NCI-H1092 (cell line): ENCODE measurements at places on chromosomes 3 and 15.

GRCh38 chr3:165549037-165549436 lies 288.2 kb downstream of the BCHE start:
- no peak for DNase-seq

- DNase-seq = no peak
Observed at GRCh38 chr3:133209871-133210550, 171.8 kb downstream of the TMEM108 start.

DNA sequence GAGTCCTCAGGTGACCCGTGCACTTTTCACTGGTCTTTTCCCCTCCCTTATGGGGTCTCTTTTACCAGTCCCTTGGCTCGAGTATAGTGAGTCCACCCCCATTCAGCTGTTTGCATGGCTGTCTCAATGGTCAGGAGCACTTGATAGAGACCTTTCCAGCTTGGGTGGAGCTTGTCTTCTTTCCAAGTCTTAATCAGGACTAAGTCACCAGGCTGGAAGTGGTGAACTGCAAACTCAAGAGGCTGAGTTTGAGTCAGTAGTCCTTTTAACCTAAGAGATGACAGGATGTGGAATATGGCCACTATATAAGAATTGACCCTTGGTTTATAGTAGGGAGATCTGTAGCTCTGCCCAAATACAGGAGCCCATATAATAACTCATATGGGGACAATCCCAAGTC lies 279.7 kb downstream of the PYDC2 start:
- DNase-seq = no peak

GRCh38 chr3:49826016-49826415 lies 12.3 kb upstream of the UBA7 start:
- no peak for DNase-seq

- no peak for DNase-seq
Observed at GRCh38 chr3:104412608-104413580, 953.8 kb upstream of the ALCAM start.

DNA sequence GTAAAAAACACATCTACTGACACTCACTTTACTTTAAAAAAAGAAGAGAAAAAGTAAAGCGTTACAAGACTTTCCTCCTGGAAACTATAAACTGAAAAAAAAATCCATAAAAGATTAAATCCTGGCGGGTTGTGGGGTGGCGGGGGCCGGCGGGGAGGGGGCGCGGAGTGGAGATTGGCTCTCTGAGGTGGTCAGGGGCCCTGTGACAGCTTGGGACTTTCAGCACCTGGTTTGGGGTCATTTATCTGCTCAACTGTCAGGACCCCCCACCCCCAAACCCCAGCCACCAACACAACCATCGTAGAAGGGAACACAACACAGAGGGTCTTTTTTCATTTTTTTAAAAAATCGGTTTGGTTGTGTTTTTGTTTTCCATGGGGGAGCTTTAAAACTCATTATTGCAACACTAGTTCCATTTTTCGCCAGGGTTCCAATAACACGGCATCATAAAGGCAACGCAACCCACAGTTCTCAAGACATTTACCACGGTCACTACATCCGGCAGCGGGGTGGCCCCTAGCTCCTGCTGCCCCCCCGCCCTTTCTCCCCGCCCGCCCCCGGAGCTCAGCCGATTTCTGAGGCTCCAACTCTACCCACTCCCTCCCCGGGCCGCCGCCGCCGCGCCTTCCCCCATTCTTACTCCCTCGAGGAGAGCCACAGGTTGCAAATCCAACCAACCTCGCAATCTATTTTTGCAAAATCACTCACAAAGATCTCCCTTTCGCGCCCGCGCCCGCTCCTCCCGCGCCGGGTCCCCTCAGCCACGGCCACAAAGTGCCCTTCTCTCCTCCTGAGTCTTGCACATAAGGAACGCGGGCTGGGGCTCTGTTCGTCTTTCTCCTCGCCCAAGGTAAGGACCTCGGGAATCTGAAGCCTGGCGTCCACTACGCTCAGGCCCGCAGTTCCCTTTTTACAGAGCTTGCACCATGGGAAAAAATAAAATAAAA lies 1.8 kb downstream of the BCL6 start:
- no peak for DNase-seq

DNA sequence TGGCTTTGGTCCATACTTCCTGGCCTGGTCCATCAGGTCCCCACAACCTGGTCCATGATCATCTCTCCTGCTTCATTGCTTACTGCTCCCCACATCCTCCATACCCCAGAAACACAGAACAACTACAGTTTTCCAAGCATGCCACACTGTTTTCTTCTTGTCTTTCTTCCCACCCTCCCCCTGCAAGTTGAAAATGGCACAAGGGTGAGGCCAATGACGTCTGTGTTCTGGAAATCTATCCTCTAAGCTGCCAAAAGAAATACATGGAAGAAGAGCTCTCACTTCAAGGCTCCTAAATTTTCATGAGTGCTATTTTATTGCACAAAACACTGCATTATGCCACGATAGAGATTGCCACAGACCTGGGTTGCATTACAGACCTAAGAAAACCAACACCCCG lies 404.4 kb downstream of the VPS13C start:
- DNase-seq = no peak

DNA sequence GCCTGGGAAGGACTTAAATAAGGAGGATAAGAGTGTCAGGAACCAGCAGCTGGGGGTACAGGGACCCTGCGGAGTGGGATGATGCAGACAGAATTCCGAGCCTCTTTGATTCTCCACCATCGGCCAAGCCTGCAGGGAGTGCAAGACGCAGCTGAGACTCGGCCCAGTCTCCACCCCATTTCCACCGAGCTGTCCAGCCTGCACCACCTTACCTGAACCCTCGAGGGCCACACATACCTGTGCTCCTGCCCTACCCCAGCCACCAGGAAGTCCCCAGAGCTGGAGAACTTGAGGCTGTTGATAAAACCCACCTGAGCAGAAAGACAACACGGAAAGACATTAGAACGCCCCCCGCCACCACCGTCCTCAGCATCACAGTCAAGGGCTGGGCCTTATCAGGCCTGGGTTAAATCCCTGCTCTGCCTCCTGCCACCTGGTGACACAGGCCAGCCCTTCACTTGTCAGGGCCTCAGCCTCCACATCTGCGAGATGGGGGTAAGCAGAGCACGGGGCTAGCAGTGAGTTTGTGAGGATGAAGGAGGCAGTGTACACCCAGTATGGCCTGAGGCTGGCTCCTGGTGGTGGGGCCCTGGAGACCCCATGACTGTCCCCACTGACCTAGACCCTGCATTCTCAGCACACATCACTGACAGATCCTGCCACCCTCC lies 8.1 kb downstream of the RRP9 start:
- DNase-seq = no peak

- DNase-seq = no peak
Observed at GRCh38 chr3:11803977-11804892, 42.5 kb downstream of the TAMM41 start.

DNA sequence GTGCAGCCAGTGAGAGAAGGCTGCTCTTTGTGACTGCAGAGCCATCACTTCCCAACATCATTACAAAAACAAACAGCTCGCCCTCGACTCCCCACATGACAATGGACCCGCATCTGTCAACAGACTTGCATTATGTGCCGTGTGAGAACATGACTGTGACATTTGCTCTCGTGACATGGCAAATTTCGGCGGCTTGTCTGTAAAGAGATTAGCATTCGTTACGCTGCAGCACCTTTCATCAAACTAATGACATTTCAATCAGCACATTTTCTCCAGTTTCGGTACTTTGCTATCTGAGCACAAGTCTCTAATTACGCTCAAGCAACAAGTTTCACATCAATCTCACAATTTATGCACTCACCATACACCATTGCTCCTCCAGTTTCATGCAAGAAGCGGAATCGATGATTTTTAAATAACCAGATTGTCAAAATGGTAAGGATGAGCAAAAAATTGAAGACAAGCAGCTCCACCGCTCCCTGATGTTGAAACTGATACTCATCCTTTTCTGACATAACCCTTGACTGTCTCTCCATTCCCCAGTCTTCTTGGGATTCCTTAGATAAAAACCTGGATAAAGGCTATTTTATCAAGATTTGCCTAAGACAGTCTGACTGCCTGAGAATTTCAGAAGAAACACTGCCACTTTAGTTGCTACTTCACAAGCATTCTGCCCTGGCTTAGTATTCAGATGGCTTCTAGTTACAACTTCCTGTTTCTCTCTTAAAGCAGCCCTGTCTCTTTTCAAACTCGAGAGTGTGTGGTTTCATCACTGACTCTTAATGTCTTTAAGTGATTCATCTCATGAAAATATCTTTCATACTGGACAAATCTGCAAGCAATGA lies at the start of gene SLC9A9:
Gene SLC9A9, minus strand, starts transcription at position 682 of the 845 bp plus-strand sequence. Its CDS starts 146 bp downstream, at position 536.
- no peak for DNase-seq

DNA sequence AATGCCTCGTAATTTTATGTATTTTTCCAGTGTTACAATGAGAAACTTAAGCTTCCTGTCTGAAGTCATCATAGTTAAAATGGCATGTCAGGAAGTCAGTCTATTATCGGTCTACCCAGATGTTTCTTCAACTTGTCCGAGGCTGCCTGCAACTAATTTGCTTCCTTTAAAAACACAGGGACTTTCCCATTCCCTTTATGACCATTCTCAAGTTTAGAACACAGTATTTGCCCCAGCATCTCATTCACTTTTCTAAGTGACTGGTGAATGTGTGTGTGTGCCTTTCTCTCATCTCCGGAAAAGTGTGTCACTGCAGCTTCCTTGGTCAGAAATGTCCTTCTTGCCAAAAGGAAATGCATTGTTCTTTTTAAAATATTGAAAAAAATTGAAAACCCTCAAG lies 466.6 kb downstream of the RAP2B start:
- DNase-seq = no peak

DNA sequence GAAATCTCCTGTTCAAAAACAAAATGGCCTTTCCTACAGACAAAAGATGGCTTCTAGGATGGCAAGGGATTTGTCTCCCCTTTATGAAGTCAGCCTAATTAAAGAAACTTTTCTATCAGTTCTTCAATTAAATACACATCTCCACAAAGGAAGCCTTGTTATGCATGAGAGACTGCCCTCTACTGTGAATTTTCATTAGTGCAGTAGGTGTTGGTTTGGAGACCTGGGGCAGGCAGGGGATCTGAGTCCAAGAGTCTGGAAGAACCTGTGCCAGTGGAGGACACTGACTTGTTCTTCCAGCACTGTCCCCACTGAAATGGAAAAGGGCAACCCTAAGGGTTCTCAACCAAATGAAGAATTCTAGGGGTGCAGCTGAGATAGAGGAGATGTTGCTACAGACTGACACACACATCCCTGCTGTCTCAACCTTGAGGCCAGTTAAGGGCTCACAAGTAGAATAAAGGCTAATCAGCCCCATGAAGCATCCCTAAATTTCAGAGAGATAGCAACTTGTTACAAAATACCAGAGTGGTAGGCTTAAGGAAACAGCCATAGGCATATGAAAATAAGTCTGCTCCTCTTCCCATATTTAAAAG lies 174.0 kb upstream of the PRICKLE2 start:
- no peak for DNase-seq

- DNase-seq = peak; percentile 2
Observed at GRCh38 chr3:32175607-32176197, 62.8 kb upstream of the CMTM8 start.

- no peak for DNase-seq
Observed at GRCh38 chr3:98692787-98693473, 70.2 kb upstream of the ST3GAL6 start.

- DNase-seq = no peak
Observed at GRCh38 chr3:57982561-57983243, 25.5 kb upstream of the FLNB start.

- DNase-seq = no peak
Observed at GRCh38 chr15:28944286-28944685, 58.5 kb downstream of the APBA2 start.

GRCh38 chr3:16824081-16824696 lies 60.6 kb upstream of the PLCL2 start:
- DNase-seq = no peak

DNA sequence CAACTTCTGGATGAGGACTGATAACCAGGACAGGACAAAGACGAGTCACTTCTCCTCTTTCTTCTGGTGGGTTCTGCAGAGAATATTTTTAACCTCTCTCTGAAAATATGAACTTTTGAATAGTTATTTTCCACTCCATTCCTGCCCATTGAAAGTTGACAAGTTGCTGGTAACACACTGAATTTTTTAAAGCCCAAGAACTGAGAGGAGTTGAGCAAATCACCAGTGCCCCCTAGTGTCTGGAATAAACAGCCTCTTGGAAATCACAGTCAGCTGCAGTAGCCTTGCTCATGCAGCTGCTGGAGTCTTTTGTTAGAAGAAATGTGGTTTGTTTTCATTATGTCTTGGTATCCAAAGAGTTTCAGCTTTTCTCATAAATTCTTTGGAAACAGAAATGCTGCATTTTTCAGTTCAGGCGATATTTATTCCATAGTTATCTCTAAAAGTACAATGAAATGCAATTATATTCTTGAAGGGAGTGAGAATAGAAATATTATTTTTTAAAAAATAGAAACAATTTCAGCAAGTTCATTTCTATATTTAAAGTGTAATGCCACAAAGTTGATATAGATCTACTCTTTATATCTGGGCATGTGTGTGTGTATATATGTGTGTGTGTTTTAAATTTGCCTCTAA lies 741.0 kb upstream of the CBLB start:
- peak; percentile 61 for DNase-seq

GRCh38 chr3:9622438-9622837 lies 26.9 kb upstream of the MTMR14 start:
- DNase-seq = no peak

GRCh38 chr3:34183114-34183513 lies 384.7 kb downstream of the PDCD6IP start:
- DNase-seq = no peak

DNA sequence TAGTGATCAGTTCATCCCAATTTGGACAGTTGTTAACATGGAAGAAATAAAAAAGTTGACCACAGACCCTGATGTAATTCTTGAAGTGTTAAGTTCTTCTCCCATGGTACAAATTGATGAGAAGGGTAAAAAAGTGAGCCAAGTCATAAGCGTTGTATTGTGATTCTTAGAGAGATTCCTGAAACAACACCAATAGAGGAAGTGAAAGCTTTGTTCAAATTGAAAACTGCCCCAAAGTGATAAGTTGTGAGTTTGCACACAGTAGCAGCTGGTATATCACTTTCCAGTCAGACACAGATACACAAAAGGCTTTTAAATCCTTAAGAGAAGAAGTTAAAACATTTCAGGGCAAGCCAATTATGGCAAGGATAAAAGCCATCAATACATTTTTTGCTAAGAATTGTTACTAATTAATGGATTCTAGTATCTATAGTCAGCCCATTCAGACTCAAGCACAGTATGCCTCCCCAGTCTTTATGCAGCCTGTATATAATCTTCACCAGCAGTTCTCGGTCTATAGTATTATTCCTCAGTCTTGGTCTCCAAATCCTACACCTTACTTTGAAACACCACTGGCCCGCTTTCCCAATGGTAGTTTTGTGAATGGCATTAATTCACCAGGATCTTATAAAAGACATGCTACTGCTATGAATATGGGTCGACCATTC lies 38.2 kb downstream of the CDIN1 start:
- DNase-seq = no peak
